ENCODE measurements at places on chromosomes 6 and 20.

DNA sequence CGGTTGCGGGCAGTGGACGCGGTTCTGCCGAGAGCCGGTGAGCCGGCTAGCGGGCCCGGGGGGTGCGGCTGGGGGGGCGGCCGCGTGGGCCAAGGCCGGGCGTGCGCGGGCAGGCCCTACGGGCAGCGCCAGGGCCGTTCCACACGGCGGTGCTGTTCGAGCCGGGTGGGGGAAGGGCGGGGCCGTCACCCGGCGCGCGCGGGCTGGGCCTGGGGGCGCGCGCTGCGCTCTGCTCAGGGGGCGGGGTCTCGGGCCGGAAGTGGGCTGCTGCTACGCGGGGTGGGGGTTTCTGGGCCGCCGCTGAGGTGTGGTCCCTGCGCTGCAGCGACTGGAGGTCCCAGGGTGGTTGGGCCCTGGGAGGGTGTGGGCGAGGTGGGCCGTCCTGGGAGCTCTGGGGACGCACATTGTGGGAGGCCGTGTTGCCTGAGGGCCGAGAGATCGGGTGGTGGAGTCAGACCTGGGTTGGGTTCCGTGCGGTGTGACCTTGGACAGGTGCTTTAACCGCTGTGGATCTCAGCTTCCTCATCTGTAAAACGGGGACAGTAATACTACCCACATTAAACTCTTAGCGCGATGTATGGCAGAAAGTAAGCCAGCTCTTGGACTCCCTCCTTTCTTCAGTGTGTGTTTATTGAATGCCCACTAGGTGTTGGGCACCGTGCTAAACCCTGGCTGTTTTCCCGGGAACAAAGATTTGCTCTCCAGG lies 391 bp downstream of the MAPRE1 start:
- peak; percentile 77 for DNase-seq

- DNase-seq, result no peak
Measured at GRCh38 chr20:53154540-53154939, 182.4 kb downstream of the TSHZ2 start.

DNA sequence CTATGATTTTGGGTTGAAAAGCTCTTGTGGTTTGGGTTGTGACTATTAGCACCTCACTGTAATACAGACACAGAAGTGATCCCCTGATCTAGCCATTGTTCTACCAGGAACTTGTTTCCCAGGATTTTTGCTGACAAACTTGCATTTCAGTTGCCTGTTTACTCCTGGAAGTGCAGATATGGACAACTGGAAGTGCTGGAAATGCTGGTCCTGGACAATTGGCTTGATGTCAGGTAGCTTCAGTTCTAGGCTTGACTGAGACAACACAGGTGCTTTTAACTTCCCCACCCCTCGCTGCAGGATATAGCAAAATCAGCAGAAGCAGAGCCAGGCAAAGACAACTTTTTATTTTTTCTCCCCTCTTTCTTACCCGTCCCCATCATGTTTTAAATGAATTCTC lies 27.1 kb upstream of the FBXO30 start:
- DNase-seq, result no peak

DNA sequence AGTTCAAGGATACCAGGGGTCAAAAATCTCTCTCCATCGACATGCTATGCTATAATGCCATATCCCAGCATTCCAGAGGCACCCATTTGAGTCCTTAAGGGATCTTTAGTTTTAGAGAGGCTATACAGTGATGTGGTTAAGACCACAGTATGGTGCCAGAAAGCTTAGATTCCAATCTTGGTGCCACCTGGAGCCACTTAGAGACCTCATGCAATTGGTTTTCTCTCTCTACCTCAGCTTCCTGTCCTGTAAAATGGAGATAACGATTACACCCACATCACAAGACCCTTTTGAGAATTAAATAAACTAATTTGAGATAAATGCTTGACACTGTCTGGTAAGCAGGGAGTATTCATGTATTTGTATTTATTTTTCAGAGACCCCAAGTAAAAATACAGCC lies 39.0 kb downstream of the PLAGL1 start:
- no peak for DNase-seq

DNA sequence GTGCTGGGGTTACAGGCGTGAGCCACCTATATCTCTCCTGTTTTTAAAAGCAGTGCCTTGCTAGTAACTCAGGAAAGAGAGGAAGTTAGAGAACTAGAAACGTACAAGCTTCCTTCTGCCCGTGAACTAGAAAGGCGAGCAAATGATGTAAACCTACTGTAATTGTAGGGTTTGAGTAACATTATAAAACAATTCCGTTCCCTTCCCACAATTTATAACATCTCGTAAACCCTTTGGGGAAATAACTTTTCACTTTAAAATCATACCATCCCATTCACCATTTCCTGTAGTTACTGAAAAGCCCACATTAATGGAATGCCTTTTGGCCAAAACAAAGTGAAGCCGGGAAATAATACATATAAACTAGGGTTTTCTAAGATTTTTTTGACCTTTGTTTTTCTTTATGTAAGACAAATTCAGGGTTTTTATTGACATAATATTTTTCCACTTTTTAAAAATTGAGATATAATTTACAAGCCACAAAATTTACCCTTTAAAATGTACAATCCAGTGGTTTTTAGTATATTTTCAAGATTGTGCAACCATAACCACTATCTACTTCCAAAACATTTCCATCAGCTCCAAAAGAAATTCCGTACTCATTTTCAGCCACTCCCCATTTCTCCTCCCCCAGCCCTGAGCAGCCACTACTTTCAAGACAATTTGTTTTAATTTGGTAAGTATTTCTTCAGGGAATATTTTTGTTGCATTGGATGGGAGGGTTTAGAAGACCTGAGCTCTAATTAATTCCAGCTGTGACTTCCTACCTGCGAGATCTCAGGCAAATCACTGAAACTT lies 175.1 kb upstream of the PDE10A start:
- DNase-seq, result no peak
